Cortex of kidney (tissue), 1 donor: ENCODE measurements at places on chromosomes 12 and 14.

- DNase-seq: no peak
These were observed 71.6 kb upstream of the PPM1H start for GRCh38 chr12:63006536-63006935.

DNA sequence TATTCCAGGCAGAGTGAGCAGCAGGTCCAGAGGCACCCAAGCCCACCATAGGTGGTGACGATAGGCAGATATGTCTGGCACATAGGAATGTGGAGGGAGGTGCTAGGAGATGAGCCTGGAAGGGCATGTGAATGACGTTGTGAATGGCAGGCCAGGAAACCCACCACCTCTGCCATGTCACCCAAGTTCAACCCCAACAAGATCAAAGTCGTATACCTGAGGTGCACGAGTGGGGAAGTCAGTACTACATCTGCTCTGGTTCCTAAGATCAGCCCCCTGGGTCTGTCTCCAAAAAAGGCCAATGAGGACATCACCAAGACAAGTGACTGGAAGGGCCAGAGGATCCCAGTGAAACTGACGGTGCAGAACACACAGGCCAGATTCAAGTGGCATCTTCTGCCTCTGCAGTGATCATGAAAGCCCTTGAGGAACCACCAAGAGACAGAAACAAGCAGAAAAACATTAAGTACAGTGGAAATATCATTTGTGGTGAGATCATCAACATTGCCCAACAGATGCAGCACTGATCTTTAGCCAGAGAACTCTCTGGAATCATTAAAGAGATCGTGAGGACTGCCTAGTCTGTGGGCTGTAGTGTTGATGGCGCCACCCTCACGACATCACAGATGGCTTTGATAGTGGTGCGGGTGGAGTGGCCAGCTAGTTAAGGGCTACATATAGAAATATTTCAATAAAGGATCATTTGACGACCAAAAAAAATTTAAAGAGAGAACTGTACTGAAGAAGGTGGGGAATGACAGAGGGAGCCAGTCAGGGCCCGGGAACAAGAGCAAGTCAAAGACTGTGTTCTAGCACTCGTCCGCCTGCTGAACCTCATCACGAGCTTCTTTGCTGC, 99.7 kb downstream of the ZFP36L1 start:
- DNase-seq: no peak

GRCh38 chr12:45213107-45213506, 2.8 kb upstream of the ANO6 start:
- DNase-seq: no peak

DNA sequence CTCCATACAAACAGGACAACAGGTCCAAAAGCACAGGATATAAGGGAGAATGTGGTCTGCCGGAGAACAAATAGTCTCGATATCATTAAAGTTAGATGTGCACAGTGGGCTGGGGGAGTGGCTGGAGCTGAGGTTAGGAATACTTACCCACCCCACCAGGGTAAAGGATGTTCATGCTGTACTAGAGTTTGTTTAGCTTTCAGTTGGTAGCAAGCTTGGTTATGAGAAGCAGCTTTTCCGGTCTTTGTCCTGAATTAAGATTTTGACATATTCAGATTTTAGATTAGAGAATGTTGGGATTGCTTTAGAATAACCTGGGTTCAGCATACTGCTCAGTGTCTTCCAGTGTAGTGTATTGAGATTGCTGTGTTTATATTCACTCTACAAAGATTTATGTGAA, 16.7 kb downstream of the RASSF8 start:
- no peak for DNase-seq

DNA sequence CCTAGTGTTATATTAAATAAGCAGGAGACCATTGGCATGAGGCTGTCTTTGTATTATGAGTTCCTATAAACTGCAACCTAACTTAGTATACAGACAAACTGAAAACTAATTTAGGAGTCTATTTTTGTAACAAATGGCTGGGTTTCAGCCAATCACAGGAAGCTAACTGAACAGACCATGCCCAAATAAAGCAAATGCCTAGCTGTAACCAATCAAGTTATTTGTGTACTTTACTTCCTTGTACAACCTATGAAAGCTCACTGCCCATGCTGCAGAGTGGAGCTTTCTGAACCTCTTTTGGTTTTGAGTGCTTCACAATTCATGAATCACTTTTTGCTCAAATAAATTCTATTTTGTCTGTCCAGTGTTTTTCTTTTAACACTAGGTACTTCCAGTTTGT, 41.6 kb downstream of the GUCY2C start:
- DNase-seq: no peak

- no peak for DNase-seq
These were observed 65.8 kb downstream of the C14orf39 start for GRCh38 chr14:60420050-60420449.

DNA sequence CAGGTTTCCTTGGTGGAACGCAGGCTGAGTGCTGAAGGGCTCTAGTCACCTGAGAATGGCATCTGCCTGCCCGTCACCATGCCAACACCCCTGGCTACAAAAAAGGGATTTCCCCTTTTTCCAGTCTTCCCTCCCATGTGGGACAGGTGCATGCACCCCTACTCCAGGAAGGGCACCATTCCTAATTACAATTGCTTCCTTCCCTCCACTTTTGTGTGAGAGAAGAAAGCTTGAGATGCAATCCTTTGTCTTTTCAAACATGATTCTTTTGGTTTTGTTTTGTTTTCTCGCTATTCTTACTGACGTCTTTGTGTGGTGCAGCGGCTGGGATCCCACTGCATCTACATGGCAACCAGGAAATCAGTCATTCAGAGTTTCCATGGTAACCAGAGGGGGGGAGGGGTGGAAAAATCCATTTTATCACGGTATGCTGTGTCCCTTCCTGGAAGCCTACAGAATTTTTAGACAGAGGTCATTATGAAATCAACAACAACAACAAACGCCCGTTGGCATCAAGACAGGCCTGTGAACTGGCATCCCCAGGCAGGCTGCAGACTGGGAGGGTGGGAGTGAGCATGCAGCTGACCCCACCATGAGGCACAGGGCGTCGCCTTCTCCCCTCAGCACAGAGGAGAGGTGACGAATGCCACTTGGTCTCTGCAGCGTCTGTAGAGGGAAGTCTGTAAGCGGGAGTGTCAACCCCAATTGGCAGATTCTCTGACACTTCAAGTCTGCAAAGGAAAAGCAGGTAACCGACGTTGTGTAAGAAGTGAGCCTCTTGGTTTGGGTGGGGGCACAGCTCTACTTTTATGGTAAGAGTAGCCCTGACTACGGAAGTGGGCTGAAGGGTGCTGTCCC, 13.6 kb upstream of the GNG2 start:
- DNase-seq: no peak

- no peak for DNase-seq
These were observed 60.3 kb upstream of the KRR1 start for GRCh38 chr12:75571656-75572205.

DNA sequence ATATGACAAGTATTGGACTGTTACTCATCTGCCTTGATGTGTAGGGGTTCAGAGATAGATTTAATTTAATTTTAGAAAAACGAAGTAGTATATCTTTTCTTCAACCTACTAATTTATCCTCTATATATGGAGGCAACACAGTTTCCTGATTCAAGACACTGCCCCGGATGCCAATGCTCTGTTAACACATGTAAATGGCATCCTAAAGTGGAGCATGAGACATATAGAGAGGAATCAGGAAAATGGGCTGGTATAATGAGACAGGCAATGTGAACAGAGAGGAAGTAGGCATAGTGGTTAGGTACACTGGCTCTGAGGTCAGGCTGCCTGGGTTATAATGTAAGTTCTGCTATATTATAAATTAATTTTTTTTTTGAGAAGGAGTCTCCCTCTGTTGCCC, 85.6 kb downstream of the OTOGL start:
- DNase-seq: no peak

DNA sequence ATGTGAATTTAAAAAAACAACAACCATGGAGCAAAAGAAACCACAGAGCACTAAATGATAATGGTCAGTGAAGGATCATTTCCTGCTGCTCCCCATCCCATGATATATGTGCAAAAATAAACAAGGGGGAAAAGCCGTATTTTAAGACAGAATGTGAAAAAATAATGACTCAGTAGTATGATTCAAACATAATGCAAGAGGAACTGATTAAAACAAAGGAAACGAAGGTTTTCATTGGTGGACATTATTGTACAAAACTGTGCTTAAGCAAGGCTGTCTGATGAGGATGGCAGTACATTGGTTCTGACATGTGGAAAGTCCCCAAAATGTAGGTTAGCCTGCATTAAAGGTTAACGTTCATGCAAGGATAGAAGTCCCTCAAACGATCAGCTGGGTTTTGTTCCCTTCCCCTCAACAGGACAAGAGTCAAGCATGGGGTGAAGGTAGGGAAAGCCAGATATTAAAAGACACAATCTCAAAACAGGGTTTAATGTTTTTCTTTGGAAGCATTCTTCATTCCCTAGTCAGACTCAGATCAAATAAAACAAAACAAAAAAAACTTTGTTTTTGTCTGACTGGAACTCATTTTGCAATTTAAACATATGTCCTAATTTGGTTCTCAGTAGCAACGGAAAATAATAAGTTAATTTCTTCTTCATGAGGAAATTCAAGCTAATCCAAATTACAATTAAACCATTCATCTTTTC, 26.3 kb upstream of the PTGDR start:
- DNase-seq: no peak

DNA sequence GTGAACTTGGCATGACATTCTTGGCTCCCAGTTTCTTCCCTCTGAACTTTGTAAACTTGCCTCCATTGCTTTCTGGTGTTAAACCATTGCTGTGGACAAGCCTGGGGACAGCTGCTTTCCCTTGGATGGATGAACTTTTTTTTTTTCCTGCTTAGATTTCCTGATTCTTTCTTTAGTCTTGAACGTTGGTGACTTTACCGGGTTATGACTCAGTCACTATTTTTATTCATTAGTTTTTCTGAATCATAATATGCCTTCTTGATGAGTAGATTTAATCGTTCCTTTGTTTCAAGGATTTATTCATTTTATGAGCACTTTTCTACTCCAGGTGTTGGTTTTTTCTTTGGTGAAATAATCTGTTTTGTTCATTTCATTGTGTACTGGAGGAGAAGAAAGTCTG, 155.0 kb upstream of the RTL1 start:
- DNase-seq: no peak

GRCh38 chr12:31524791-31525495, 66.0 kb downstream of the DENND5B start:
- DNase-seq: no peak

- no peak for DNase-seq
These were observed 18.0 kb downstream of the RIMBP2 start for GRCh38 chr12:130698106-130698505.

- DNase-seq: no peak
These were observed 208.7 kb downstream of the KITLG start for GRCh38 chr12:88371416-88372183.

DNA sequence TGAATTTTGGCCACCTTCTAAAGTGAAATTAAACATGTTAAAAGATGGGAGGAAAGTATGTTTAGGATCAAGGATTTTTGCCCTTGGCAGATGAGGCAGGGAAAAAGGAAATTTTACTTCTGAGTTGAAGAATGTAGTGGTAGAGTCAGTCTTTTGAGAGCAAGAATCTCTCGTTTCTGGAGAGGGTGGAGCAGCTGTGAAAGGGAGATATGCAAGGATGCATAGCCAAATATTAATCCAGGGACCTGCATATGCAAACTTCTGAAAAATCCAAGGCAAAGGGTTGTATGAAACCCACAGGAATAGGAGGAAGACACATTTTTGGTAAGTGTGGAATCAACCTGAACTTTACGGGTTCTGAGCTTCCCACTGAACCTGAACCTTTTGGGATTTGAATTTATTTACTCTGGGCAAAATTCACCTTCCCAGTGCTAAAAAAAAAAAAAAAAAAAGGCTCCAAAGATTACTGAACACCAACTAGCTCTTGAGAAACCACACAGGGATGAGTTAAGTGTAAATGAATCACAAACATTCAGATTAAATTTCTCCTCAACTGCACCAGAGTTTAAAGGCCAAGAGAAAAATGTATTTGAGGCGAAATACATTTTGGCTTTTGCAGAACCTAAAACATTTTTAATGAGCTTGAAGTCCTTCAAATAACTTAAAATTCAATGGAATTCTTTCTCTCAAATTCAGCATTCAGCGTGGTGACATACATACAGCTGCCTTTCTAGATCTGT, 187.1 kb upstream of the CDKN3 start:
- DNase-seq: no peak

GRCh38 chr14:36503771-36504741, 16.0 kb downstream of the NKX2-1 start:
- DNase-seq: no peak

DNA sequence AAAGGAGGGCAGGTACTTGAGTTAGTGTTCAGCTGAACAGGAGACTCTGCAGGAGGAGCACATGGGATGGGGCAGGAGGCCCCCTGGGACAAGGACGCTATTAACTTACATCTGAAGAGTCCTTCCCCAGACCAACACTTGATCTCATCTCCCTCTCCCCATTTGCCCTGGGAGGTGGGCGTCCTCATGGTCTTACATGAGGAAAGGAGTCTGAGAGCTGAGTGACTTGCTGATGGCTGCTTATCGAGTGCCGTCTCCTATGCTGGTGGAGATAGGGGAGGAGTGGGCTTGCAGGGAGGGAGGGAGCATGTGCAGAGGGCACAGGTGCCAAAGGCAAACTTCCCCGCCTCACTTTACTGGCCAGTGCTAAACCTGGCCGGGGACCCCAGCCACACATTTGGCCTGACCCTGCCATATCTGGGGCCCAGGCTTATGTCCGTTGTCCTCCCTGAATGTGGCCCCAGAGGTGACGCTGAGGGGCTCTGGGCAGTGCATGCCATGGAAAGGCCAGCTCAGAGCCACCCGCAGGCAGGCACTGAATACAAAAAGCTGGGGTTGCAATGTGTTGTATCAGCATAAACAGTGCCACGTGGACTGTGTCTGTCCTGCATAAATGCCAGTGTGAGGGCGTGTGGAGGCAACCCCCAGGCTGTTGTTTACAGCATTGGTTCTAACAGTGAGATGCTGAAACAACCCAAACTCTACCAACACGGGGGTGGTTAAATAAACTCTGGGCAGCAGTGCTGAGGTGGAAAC, 29.4 kb downstream of the FAIM2 start:
- no peak for DNase-seq

GRCh38 chr12:39352471-39353017, 90.4 kb downstream of the KIF21A start:
- no peak for DNase-seq

DNA sequence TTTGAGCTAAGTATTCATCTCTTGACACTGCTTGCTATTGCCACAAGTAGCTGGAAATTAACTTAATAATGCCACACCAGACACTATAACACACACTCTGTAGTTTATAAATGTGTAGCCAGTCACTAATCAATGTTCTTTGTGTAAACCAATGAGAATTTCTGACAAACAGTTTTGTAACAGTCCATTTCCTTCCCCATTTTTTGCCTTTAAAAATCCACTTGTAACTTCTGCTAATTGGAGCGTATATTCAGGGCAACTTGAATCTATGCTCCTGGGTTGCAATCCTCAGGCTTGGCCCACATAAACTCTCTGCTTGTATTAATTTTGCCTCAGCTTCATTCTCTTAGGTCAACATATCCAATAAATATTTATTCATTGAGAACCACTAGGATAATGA, 125.0 kb upstream of the DHRS4 start:
- no peak for DNase-seq

DNA sequence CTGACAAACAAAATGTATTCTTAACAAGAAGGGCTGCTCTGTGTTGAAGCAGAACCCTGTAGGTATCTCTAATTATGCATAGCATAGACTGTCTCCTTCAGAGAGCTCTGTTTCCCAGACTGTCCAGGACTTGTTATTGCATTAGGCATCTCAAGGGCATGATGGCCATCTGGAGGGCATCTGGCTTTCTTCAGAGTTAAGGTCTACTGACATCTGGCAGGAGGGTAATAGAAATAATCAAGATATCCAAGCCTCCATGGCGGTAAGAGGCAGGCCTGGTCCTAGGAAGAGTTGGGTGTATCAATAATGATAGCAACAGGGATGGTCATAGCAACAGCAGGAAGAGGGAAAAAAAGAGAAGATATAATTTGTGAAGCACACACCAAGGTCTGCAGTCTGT, 161.2 kb downstream of the TTC8 start:
- DNase-seq: no peak
